Anterior cingulate cortex (tissue), 58 donors: ENCODE measurements at places on chromosomes 2 and 18.

DNA sequence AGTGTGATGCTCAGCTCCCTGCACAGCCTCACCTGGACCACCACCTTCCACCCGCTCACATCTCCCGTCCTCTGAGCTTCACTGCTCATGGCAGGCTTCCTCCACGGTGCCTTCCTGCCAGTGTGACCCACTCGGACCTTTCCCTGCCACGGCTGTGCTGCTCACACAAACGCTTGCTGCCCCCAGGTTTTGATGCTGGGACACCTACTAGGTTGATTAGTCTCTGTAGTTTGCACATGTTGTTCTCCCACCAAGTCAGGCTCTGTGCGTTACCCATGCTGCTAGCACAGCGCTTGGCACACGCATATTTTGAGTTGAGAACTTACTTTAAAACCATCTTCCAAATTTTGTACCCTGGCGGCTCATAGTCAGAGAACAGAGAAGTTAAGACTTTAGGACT is 2.1 kb downstream of the MC2R start:
- no peak for DNase-seq

- no peak for DNase-seq
Observed at GRCh38 chr2:43701111-43701510, 24.9 kb upstream of the C1GALT1C1L start.

- no peak for DNase-seq
Observed at GRCh38 chr18:35464831-35465279, 32.9 kb downstream of the INO80C start.

GRCh38 chr18:48667276-48668254 is 128.7 kb downstream of the CTIF start:
- DNase-seq, result peak; percentile 24

DNA sequence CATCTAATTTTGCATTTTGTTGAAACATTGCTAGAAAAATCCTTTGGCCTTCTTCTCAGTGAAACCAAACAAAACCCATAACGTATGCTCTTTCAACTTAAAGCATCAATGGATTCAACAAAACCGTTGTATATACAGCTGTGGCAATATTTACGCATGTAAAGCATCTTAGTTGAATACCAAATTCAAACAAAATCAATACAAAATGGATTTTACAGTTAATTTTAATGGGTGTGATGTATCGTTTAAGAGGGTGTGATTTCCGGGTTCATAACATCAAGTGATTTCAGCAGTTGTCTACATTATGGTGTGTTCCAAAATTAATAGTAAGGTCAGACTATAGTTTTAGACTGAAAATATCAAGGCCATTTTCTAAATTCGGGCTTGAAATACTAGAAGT is 198.2 kb downstream of the TGIF1 start:
- no peak for DNase-seq

GRCh38 chr2:236848501-236848900 is 237.2 kb upstream of the COPS8 start:
- no peak for DNase-seq

DNA sequence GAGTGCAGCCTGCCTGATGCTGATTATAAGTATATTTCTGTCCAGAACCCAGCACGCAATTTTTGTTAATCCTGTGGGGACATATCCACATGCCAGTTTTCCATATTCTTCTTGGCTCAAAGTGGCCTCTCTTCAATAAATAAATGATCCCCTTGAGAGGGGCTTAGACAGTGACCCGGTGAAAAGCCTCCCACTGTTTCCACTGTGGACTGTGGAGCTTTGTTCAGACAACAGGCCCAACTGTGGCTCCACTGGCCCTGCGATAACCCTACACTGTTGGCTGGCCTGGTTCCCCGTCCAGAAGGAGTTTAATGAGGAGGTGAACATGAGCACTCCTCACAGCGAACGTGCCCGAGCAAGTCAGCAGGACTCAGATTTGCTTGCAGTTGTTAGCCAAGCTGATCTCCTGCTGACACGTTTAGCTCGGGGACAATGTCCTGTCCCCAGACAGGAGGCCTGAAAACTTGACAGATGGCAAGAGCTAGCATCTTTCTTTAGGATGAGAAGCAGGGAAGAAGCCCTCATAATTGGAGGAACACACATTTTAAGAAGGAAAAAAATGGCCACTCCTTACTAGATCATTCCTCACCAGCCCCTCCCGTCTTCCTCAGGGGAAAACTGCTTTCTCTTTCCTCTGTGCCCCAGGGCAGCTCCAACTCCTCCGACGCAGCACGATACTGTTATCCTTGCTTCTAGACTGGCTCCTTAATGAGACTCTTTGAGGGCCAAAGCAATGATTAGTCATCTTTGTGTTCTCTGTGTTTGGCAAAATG is 20.0 kb upstream of the MTCL1 start:
- DNase-seq, result no peak
